ENCODE measurements at places on chromosomes 2 and 18.

DNA sequence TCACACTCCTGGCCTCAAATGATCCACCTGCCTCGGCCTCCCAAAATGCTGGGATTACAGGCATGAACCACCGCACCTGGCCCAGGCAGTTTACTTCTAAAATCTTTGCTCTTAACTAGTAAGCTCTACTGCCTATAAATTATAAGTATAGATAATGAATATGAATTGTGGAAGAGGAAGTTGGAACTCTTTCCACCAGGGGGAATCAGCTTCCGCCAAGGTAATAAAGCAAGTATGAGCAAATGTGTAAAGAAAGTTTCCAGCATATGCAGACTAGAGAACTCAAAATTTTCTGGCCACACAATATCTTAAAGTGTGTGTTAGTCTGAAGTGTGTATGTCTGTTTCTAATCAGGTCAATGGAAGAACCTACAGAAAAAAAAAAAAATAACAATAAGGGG is 68.1 kb downstream of the RMDN2 start:
- DNase-seq = no peak

GRCh38 chr2:191846515-191847476 is at the start of gene CAVIN2:
CAVIN2 (minus strand) TSS chr2:191847088; CDS start chr2:191846925, 163 bp downstream.
- no peak for DNase-seq

DNA sequence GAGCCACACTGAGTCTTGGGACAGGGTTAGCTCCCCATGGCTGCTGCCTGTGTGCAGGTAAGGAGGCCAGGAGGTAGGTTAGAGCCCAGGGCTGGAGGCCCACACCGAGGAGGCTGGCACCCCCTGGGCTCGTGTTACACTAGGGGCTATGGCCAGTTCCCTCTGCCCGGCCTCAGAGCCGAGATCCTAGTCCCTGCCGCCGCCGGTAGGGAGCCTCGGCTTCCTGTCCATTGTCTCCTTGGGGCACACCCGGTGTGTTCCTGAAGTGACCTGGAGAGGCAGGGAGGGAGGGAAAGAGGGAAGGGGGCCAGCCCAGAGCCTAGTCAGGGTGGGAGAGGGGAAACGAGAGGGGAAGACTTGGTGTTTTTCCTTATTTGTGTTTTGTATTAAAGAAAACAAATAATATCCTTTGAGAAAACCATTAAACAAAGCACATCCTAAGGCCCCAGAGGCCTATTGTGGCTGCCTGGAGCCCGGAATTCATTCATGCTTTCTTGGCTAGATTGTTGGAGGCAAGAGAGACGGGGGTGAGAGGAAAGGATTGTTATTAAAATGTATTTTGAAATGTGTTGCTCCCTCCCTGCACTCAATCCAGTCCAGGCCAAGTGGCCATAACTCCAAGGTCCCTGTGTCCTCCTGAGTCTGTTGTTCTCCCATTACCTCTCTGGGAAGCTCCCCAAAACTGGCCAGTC is 170.7 kb downstream of the CTIF start:
- no peak for DNase-seq

DNA sequence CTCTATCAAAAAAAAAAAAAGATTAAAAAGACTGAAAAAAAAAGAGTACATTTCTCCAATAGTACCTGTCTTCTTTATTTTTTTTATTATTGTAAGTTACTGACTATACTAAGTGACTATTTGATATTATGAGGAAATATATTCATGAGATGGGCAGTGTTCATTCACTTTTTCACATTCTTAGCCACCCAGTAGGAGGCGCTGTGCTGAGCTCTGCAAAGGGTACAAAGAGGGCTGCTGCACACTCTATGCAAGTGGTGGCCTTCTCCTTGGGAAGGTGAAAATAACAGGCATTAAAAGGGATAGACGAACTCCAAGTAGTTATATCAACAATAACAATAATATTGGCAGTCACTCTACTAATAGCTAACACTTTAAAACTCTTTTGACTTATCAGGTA is 1034.9 kb upstream of the FANCL start:
- no peak for DNase-seq

DNA sequence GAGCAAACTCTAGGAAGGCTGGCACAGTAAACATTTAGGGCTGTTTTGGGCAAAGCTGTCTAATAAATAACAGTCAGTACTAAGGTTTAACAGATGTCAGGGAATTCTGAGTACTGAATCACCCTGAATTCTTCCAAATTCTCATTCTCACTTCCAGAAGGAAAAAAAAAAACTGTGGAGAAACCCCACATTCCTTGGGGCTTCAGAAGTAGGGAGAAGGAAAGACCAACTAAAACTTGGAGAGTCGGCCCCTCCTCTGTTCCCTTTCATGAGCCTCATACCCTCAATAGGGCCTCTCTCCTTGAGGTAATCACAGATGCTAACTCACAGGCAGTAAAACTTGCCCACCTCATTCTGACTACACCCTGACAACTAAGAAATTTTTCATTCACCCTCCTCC is 62.1 kb downstream of the CCDC148 start:
- no peak for DNase-seq

DNA sequence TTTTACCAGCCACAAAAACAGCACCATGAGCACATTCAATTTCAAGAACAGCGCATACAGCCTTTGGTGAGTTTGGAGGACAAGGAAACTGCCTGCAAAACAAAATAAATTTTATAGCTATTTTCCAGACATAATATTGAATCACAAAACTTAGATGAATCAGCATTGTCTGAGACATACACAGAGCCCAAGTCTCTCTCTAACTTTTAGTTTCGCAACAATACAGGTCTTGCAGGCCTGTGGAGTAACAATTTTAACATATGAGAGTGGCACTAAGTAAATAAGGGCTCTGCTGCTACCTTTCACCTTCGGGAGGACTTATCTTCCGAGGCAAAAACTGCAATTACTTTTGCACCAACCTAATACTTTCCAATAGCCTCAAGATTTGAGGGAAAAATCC is 56.1 kb upstream of the PEX13 start:
- DNase-seq = no peak

DNA sequence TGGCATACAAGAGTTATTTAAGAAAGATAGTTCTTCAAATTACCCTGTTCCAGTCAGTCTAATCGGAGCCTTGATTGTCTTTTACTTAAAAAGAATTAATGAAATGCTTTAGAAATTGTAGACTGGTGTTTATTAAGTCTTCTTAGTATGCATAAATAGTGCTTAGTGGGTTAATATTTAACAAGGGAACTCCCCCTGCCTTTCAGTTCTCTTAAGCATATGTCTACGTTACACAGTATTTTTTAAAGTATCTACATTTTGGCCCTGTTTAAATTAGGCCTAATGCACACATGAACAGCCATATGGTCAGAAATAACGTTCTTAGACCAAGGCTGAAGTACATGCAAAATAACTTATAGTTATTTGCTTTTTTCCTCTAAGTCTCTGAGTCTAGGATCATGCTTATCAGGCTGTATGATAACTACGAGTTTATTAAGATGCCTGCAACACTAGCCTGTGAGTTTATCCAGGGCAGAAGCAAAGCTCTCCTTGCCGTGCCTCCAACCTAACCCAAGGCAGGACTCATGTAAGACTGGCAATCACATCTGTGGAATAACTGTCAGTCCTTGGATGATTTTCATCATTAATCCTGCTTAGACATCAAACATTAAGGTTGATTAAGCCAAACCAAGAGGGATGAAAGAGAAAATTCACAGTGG is 6.7 kb downstream of the BCL2 start:
- DNase-seq = no peak

GRCh38 chr2:48232351-48232750 is 297.6 kb upstream of the STON1 start:
- DNase-seq = no peak

GRCh38 chr2:30404319-30405259 is 42.5 kb upstream of the LCLAT1 start:
- DNase-seq = no peak

DNA sequence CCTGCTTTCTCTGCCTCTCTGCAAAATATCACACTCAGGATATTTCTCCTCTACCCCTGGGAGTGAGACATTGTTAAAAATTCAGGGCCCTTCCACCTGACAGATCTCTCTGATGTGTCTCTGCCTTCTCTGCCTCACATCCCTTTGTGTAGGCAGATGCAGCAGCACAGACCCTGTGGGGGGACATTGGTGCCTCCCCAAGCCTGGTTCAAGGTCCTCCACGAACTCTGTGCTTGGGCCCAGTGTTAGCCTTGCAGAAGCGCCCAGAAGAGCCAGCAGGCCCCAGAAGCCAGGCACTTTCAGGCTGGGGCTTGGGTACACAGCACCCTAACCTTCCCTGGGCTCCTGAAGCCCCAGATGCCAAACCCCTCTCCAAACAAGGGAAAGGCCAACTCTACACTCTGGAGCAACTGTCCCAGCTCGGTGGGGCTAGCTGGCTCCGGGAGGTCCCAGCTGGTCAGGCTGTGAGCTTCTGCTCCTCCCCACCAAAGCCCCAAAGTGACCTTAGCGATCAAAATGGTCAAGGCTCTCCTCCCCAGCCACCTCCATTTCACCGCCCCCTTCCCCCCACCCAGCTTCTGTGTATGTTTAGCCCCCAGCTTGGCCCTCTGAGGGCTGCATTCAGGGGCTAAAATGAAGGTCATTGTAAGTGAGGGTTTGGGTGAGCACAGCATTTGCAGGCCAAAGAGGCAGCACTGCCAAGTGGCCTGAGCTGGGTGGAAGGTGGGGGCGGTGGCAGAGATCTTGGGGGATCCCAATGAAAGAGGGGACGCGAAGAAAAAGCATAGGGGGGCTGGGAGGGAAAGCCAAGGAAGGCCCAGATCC is 2.6 kb downstream of the HOXD9 start:
- no peak for DNase-seq

DNA sequence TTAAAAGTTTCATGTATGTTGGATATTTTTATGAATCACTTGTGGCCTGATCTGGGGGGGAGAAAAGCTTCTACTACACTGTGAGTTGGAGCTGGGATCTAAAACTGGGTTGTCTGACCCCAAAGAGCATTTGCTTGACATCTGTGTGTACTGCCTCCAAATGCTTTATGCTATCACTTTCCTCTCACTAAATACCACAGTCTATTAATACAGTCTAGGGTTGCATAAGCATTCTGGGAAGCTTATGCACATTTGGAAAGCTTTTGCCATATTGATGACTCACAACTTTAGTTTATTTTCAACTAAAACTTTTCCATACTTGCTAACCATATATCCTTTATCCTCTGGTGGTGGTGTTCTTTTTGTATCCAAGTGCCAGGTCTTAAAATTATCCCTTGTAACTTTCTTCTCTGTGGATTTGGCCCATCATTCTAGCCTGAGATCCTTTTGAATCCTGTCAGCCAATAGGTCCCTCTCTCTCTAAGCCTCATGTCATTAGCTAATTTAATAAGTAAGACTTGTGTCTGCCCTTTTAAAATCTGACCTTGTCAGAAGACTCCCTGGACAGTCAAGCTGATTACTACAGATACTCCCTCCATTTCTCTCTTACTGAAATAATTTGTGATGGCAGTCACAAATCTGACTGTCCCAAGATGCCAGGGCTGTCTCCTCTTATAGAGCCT is 72.7 kb downstream of the NXPH2 start:
- no peak for DNase-seq

DNA sequence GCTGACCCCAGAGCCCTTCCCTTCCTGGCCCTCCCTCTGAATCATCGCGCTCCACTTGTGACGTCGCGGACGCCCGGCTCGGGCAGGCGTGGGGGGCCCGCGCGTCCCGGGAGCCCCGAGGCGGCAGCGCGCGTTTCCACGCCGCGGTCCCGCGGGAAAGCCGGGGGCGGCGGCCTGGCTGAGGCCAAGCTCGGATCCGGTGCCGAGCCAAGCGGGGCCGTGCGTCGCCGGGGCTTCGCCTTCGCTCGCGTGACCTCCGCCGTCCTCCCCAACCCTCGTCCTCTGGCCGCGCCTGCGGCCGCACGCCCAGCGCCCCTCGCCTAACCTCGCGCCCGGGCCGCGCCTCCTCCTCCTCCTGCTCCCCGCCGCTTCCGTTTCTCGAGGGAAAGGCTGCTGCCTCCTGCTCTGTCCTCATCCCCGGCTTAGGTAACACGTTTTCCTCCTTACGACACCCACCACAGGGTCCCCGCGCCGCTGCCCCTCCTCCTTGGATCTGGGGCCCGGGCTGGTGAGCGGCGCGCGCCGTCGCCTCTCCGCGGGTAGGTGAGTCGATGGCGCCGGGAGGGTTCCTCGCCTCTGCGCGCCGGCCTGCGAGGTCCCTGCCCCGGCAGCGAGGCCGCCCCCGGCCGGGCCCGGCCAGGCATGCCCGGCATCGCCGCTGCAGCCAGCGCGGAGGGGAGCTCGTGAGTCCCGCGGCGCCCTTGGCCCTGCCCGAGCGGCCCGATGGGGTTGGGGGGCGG is at the start of gene INPP1:
Gene INPP1, plus strand, starts transcription at position 54 of the 740 bp plus-strand sequence. CDS start 16,514 bp downstream, outside the sequence.
- DNase-seq = peak; percentile 29

DNA sequence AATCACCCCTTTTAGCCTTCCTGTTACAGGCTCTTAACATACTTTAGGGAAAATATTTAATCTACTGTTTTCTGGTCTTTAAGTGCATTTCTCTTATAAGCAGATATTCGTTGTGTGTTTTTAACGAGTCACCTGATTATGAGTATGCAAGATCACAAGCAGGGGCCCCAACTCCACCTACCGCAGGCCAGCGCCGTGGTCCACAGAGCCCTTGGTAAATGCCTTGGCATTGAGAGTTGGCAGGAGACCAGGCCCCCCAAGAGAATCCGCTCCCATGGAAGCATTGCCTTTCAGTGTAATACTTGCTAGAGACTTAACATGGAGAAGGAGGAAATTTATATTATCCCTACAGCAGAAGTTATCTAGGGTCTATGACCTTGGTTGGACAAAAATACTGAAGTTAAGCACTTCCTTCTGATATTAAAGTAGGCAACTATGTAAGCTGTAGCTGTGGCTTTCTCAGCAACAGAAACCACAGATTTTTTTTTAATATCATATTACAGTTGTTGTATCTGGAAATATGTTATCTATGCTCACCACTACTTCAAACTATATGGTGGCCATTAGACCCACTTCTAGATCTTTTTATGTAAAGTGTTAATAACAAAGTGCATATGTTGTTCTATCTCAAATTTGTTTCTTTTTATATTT is 241.8 kb upstream of the MGAT5 start:
- DNase-seq = no peak

DNA sequence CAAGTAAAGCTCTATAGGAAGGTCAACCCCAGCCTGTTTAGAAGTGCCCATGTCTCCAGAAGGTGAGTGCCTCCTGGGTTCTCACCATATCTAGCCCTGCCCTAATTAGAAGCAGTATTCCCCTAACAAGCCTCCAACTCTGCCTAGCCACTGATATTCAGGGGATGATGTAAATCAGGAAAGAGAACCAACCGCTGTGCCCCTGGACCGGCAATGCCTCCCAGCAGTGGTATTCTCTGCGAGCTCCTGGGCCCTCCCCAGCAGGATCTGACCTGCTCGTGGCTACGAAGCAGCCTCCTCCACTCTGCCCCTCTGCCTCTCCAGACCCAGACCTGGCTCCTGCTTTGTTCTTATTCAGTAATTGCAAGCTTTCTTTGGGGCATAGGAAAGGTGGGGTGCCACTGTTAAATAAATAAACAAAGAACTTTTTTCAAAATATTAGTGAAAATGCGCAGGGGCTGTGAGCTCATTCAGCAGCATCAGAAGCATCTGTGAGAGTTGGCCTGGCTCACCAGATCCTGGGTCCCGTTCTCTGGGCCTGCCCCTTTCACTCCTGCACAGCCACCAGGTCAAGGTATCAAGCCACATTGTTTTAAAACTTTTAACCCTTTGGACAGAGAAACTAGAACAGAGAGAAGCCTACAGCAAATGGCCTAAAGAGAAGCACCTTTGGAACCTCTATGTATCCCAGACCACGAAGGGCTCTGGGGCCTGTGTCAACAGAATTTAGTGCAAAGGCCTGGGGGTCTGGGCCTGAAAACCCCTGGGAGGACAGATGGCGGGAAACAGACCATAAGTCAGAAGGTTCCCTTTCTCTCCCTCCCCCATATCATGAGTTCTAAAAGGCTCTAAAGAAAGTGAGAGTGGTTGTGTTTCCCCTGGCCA is 11.9 kb downstream of the MREG start:
- no peak for DNase-seq

- DNase-seq = no peak
Measured at GRCh38 chr18:3689986-3690763, 240.2 kb downstream of the TGIF1 start.

Measured in stimulated activated CD4-positive, alpha-beta T cell treated with anti-CD3 and anti-CD28 coated beads, Interleukin-4, amount 100 ng/mL, for 4 hours (primary cell).